Activated CD8-positive, alpha-beta memory T cell treated with anti-CD3 and anti-CD28 coated beads for 48 hours (primary cell): ENCODE measurements at places on chromosomes 1 and 21.

DNA sequence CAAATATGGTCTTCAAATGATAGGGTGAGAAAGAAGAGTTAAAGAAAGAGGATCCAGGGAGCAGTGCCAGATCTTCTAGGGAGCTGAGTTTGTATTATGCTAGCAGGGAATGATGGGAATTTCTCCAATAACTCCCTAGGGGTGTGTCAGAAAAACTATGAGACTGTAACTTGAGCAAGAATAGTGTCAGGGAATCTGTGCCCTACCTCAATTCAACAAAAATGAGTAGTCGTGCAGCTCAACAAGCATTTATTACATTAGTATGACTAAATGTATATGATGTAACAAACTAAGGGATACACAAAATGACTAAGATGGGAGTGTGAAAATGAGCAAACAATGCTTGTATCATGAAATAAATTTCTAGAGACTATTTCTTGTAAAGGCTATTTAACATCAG is 24.2 kb downstream of the SPAG17 start:
- DNase-seq: no peak

GRCh38 chr1:245353411-245353810 is 198.6 kb downstream of the KIF26B start:
- DNase-seq: no peak

DNA sequence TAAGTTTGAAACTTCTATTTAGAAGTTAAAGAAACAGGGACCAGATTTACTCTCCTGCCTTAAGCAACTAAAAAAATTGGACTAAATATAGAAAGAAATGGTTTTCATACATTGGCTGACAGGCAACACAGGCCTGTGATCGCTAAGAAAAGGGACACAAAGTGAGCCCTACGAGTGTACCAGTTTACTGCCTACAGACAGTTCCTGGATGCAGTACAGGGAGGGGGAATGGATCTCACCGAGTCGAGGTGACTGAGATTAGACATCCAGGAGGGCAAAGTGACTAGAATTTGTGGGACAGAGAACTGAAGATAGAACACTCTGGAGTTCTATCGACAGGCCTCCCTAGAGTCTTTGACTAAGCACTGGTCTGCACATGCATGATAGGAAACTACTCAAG is 16.0 kb downstream of the PHC2 start:
- DNase-seq: no peak

GRCh38 chr1:184672013-184672726 is 82.5 kb downstream of the EDEM3 start:
- DNase-seq: no peak

DNA sequence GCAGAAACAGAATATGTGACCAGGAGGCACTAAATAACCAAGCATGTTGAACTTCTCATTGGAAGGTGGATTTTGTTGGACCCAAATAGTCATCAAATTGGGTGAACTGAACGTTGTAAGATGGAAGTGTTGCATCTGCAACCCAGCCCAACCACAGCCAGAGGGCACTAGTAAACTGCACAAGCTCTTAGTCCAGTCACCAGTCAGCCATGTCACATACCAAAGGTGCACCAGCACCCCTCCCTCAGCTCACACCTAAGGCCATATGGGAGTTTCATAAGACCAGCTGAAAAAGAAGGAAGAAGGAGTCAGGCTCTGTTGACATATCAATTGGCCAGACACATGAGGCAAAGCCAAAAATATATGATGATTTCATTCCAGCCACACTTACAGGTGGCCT is 481.7 kb upstream of the NR5A2 start:
- no peak for DNase-seq

DNA sequence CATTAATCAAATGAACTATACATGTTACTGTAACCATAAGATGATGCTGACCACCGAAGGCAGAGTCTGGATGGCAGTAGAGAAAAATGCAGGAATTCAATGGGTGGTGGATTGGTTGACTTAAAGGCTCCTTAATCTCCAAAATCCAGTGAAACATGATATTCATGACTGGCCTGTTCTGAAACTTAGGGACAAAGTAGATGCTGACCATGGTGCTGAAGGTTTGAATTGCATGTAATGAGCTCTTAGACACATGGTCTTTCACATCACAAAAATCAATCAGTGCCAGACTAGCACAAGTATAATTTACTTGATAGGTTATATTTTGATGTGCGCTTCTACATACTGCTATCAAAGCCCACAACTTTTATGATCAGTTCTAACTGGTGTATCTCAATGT is 30.9 kb upstream of the NTMT2 start:
- no peak for DNase-seq

DNA sequence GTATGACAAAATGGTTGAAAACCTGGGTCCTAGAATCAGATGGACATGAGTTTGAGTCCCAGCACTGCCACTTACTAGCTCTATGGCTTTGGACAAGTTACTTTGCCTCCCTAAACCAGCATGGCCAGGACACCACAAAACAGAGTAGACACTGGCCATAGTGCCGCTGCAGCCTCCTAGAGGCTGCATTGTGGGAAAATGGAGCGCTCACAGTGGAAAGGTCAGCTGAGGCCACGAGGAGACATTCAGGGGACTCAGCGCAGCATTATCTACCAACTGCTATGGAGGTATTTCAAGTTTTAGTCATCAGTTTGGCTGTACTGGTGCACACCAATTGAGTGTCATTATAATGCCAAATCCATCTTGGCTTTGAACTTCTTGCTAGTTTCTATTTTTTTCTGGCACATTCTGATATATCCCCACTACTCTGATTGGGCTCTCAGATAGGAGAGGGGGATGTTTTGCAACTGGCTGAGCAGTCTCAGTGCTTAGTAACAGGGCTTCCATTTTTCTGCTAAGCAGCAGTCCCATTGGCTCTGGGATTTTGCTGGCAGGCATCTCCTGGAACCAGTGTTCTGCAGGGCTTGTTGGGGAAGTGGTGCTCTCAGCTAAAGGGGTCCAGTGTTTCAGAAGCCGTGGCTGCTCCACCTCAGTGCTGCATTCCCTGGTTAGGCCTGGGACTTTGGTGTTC is 16.2 kb downstream of the NT5C1A start:
- DNase-seq: no peak

GRCh38 chr1:172929006-172929405 is 121.7 kb downstream of the TNFSF18 start:
- DNase-seq: no peak

- DNase-seq: no peak
Observed at GRCh38 chr1:154802982-154803920, 66.8 kb downstream of the KCNN3 start.

DNA sequence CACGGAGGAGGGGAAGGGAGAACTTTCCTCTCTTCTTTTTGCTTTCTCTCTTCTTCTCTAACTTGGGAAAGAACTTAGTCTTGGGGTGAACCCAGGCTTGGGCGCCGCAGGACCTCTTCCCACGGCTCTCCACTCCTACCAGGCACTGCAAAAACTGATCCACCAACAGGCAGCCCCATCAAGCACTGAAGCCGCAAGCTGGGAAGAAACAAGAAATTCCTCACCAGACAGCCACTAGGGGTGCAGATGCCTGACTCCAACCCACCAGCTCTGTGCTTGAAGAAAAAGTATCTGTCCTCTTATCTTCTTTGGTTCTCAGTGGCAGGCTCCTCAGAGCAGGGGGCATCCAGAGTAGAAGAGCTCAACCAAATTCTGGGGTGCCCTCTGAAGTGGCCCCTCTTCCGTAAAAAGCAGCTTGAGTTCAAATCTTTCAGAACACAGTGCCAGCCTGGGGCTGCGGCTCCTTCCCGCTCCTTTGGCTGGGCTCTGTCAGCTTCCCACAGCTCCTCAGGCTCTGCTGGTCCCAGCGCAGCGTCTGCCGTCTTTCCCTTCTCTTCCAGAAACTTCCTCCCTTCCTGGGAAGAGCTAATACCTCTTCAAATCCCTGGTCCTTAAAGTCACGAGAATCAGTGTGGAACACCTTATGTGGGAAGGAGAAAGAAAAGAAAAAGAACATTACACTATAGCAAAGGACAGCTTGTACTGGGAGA is 2.4 kb downstream of the SLC41A1 start:
- no peak for DNase-seq

- no peak for DNase-seq
Observed at GRCh38 chr1:112358798-112359408, 37.1 kb upstream of the CTTNBP2NL start.

DNA sequence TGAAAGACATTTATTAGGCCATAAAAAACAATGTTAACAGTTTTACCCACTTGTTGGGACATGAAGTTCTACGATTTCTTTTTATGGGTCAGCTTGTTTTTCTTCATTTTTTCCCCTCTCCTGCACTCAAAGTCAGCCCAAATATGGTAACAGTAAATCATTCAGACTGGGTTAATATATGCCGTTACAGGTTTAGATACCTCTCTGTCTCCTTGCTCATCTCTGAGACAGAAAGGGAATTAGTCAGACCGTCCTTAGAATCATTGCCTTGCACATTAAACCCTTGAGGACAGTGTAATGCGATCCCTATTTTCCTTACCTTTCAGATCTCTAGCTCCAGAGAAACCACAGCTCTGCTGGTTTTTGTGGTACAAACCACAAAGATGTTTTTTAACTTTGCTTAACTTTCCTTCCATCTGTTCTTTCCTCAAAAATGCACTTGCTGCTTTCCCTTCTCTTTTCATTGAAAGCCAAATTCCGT is 613.3 kb downstream of the PLPP3 start:
- DNase-seq: no peak

GRCh38 chr21:35229290-35229689 is 180.2 kb upstream of the RUNX1 start:
- no peak for DNase-seq

GRCh38 chr1:201552941-201553351 is 14.0 kb downstream of the NAV1 start:
- DNase-seq: no peak

GRCh38 chr1:145720556-145720877 is 1.2 kb downstream of the CD160 start:
- DNase-seq: no peak

GRCh38 chr1:16199700-16200099 is 12.8 kb downstream of the ARHGEF19 start:
- no peak for DNase-seq

GRCh38 chr1:45097944-45098343 is 85.9 kb downstream of the UROD start:
- DNase-seq: no peak

DNA sequence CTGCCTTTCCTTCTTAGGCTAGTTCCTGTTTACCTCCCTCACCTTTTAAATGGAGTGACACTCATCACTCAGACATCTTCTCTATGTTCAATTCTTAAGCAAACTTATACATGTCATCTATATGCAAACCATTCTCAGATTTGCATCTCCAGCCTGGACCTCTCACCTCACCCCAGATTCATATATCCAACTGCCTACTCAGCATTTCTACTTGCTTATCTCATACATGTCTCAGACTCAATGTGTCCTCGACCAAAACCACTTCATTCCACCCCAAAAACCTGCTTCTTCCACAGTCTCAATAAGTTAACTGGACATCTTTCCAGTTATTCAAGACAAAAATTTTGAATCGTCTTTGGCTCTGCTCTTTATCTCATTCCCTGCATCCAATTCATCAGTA is 62.6 kb downstream of the ERICH3 start:
- no peak for DNase-seq

DNA sequence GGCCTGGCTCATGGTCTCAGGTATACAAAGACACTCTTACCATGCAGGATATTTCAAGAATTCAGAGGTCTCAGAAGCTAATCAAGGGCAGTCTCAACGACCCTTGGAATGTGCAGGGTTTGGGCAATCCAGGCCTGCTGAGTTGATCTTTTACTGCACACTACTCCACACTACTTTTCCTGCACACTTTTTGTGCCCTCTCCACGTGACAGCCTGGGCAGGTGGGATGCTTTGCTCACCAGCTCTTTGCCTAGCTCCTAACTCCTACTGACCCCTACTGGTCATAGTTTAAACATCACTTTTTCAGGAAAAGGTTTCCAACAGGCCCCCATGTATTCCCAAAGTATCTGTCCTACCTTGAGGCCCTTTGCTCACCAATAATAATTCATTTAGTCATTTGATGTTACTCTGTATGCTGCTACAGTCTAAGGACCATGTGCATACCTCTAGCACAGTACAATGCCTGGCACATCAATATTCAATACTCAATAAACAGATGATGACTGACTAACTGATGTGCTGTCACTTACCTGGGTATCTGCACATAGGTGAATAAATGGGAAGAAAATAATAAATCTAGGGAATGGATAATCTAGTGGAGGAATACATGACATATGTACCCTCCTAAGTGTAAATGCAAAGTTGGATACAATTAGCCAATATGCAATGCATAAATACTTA is 9.6 kb downstream of the DUSP23 start:
- DNase-seq: no peak

- DNase-seq: no peak
Observed at GRCh38 chr1:97660431-97661105, 260.3 kb downstream of the DPYD start.

DNA sequence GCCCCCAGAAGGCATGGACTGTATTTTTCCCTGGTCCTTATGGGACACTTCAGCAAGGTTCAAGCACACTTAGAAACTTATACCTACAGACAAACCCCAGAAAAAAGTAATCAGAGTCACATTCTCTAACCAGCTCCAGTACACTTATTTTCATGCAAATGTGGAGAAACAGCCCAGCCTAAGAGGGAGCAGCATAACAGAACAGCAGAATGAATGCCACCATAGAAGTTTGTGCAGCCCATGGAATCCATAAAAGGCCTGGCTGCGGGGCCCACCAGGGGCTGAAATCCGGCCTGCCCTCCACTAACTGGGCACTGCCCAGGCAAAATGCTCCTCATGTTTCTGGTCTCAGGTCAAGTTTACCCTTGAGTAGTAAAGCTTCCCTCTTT is 60.4 kb upstream of the ATP1A1 start:
- DNase-seq: no peak

DNA sequence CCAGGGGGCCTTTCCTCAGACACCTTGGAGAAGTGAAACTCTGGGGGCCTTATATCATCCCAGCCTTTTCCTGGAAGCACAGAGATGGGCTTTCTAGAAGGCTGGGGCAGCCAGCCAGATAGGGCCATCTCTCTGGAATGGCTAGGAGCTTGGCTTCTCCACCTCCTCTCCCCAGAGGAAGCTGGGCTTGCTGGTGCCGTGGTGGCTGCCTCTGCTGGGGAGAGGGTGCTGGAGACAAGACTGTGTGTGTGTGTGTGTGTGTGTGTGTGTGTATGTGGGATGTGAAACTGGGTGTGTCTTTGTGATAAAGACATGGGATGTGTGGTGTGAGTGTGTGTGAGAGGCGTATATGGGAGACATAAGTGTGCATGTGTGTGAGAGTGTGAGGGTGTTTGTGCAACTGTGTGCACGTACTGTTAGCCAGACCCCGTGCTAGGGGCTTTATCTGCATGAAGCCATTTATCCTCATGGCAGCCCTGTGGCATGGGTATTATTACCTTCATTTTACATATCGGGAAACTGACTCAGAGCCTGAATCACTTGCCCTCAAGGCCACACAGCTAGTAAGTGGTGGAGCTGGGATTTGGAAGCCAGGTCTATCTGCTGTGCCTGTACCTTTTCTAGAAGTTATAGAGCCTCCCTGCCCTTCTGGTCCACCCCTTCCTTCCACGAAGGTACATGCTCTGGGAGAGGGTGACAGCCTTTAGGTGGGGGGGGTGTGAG is 44.2 kb downstream of the PTPRU start:
- DNase-seq: no peak

- DNase-seq: no peak
Observed at GRCh38 chr1:183632114-183632513, 3.5 kb downstream of the ARPC5 start.

GRCh38 chr1:192945390-192946130 is 113.6 kb downstream of the UCHL5 start:
- no peak for DNase-seq
